A673 (cell line): ENCODE measurements at places on chromosomes 1 and 21.
A peak's percentile ranks its signal among the peaks of the same experiment; 100 is the strongest.

DNA sequence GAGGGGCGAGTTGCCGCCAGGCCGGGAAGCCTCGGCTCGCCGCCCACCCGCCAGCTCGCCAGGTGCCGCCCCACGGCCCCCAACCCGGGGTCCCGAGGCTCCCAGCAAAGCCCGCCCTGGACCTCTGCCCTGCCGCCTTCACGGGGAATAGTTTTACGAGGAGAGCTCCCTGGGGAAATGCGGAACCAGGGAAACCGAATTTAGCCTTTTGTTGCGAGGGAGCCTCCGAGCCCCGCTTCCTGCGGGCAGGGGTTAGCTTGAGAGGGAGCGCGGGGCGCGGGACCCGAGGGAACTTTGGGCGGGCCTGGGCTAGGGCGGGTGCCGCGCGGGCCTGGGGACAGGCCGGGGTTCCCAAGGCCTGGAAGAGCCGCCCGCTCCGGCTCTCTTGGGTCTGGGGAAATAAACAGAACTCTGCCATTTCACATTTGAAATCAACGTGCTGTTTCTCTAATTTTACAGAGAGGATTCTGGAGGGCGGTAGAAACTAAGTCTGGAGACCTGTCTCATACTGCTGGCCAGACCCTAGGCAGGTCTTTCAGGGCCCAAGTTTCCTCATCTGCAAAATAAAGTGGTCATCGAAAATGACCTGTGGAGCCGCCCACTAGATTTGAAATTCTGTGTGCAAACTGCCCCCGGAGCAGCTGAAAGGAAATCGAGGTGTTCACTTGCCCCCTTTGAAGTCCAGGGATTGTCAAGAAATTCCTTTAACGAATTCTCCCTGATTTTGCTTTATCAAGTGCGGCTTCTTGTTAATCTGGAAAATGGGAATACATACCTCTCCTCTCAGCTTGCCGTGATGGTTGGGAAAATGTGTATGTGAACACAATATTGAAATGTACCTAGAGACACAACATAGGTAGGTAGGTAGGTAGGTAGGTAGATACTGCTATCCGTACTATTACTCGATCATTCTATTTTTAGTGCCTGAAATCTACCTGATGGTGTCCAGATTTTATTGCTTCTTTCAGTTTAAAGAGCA, 749 bp upstream of the GLUL start:
- peak; percentile 78 for DNase-seq

- DNase-seq, result no peak
These were observed 123.6 kb downstream of the AJAP1 start for GRCh38 chr1:4778056-4778455.

- DNase-seq, result no peak
These were observed 40.4 kb upstream of the NTNG1 start for GRCh38 chr1:107100331-107100984.

DNA sequence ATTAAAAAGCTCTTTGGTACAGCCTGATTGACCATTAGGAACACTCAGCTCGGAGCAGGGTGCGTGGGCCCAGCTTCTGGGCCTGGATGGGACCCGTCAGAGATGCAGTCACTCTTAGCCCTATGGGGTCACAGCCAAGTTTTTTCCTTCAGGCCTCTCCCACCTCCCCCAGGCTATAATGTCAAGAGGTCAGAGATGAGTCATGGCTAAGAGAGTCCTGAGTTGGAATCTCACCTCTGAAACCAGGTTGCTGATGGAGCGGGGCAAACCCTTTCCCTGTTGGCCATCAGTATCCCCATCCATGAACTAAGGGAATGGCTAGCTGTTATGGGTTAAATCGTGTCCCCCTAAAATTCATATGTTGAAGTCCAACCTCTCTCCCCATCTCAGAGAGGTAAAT, 195.9 kb upstream of the POU3F1 start:
- no peak for DNase-seq

DNA sequence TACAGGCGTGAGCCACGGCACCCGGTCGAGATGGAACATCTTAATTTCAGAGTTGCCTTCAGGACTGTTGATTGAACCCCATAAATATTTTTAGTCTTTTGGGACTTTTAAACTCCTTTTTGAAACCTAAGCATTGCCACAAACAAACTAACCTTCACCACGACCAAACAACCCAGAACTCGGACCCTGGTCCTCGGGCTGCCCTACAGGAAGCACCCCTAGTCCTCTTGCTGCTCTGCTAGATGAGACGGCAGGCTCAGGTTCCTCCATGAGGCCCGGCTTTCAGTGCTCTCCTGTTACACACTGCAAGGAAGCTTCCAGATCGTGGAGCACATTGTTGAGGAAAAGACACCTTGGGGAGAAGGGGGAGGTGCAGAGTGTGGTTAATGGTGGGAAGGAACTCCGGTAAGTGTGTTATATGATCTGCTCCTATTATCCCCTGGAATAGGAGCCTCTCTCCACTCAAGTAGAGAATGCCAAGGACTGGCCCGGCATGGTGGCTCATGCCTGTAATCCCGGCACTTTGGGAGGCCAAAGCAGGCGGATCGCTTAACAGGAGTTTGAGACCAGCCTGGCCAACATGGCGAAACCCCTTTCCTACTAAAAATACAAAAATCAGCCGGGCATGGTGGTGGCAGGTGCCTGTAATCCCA, 5.7 kb downstream of the EPHX1 start:
- no peak for DNase-seq

DNA sequence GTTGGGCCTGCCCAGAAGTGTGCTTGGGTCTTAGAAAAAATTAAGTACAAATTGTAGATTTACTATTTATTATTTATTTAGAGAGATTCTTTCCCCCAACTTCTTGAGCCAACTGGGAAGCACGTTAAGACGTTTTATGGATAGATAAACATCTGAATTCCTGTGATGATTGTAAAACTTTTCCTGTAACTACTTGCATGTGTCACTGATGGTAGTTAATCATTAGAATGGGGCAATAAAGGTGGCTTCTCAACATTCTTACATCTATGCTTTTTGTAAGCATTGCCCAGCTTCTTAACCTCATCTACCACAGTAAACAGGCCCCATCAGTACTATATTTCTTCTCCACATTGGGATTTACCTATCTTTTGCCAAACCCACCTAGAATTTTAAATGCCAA, 559.8 kb downstream of the LMO4 start:
- peak; percentile 17 for DNase-seq

DNA sequence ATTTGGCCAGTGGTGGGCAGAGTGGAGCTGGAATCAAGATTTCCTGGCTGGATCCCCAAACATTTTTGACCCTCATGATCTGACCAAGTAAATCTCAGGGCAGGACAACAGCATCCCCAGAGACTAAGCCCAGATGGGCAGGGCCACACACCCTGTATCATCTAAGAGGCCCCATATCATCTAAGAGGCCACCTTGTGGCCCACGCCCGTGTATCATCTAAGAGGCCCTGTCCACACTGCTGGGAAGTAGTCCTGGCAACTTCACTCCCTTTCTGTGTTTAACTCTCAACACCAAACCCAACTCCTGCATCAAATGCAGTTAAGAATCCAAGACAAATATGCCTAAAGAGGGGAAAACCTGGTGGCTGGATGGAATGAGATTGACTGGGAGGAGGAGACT, 81.6 kb upstream of the SSX2IP start:
- no peak for DNase-seq

GRCh38 chr21:38520511-38520910, 22.2 kb upstream of the ERG start:
- DNase-seq, result no peak

DNA sequence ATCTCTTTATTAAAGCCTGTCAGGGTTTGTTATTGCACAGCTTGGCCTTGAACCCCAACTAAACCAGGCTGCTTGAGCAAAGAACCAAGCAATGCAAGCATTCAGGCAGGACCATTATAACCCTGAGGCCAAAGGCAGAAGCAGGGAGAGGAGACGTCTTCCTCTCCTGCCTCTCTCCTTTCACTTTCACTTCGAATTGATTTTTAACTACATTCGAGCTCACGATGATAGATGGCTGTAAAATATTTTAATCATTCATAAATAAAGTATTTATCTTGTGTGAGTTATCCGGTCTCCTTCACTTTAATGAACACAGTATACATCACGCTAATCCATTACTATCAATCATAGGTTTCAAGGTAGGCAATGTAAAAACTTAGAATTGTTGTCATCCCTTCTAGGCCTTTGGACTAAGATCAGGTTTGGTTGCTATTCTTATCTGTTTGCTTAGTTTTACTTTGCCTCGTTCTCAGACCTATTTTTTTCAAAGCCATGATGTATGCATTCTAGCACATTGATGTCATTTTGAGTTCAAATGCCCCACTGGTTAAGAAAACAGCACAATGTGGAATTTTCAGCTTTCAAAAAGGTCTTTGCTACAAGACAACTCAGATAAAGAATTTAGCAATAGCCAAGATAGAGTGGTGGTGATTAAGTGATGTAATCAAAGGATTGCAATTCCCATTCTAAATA, 480.2 kb upstream of the RUNX1 start:
- DNase-seq, result no peak

DNA sequence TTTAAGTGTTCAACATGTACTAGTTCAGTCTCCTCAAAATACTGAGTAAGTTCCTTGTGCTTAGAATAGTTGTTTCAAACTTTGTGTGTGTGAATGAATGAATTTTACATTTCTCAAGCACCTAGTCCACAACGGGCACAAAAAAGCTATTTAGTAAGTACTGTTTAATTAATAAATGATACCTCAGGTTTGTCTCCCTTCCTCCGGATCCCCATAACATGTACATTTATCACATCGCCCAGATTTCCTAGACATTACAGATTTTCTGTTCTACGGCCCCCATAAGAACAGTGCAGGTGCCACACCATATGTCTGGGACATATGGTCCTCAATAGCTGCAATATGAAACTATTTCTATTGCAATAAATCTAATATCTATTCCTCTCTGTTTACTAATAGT, 1.3 kb upstream of the TTF2 start:
- no peak for DNase-seq

DNA sequence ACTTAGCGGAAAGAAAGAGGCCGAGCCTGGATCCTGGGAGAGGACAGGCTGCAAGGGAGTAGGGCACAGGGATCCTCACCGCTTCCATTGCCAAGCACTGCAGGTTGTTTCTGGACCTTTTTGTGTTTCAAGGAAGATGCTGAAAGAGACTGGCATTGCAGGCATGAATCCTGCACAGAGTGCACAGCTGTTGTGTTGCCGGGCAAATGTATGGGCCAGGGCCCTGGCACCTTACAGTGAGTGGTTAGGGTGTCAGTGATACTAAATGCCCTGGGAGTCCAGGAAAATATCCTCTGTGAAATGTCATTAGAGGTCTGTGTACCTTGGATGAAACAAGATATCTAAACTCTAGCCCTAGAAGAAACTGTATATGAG, 145.5 kb upstream of the FGGY start:
- DNase-seq, result no peak

DNA sequence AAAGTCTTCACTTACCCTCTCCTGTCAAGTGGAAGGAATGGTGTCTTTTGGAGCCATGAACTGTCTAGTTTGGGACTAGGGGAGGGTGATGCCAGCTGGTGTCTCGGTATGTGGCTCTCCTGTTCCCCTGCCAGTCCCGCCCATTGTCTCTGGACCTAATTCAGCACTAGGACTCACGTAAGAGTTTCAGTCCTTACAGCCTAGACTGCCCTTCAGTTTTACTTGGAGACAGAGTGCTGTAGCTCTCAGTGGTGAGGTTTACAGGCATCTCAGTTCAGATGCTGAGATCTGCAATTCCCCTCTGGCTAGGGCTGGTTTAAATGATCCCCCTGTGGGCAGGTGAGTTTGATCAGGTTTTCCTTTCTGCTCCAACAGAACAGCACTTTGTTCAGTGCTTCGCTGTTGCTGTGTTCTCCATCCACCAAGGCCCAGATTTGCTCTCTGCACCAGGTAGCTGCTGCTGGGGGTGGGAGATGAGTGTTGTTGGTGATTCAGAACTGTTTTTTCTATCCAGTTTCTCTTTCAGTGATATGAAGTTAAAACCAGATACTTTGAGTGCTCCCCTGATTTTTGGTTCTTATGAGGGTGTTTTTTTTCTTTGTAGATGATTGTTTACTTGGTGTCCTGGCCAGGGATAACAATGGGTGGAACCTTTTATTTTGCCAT, 198.3 kb upstream of the RNPC3 start:
- no peak for DNase-seq

- DNase-seq, result peak; percentile 84
These were observed 98.5 kb downstream of the ASH1L start for GRCh38 chr1:155463865-155464650.

DNA sequence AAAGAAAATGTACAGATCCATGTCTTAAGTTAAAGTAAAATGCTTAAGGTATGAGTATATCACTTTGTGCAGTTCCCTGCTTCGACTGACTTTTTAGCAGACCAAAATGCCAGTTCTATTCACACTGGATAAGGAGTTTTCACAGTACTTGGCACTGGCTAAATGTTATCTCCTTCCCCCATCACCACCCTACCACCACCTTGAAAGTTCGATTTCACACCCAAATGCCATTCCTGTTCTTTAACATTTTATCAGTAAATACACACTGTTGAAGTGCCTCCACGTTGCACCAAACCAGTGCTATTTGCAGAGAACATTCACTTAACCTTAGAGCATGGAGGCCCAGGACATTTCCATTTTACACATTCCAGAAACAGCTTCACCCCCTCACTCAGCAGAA, 100.0 kb downstream of the URB2 start:
- no peak for DNase-seq

- DNase-seq, result peak; percentile 15
These were observed 11.0 kb upstream of the TNFRSF8 start for GRCh38 chr1:12052008-12052573.

DNA sequence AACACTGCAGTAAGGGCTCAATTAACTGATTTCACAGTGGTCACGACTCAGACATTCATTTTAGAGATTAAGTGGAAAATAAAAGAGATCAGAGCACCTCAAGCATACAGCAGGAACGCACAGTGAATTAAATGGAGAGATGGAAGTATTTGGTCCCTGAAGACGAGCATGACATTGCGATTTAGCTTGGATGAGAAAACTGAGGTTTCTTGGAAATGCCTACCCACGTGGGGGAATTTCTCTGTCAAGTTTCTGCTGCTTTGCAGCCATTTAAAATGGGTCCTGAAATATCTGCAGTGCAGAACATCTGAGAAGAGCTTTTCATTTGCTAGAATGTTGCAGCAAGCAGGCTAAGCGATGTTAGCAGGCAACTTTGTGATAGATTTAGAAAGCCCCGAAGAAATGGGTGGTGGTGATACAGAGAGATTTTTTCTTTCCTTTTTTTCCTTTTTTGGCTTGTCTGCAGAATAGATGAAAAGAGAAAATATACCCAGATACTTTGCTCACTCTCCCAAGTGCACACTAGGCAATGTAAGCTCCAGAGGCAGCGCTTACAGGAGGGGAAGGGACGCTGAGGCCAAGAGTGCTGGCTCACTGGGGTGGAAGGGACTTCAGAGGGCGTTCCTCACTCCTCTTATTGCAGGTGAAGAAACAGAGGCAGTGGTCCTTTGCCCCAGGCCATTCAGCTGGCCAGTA, 258.0 kb downstream of the KCNJ6 start:
- no peak for DNase-seq

DNA sequence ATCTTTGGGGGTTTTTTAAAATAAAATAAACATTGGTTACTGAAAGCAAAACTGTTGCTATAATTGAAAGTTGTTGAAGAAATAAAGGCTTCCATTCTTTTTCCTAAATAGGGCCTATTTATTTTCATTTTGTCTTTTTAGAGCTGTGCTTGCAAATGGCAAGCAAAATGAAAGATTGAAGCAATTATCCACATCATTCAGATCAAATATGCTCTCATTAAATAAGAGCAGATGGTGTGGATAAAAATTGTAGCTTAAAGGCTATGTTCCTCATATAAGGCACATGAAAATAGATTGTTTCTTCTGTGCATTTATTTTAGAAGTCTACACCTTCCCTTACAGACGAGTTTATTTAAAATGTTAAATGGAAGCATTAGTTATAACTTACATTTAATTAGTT, 1317.7 kb downstream of the MRPL39 start:
- DNase-seq, result no peak

GRCh38 chr1:246306415-246307037, 200.6 kb downstream of the SMYD3 start:
- DNase-seq, result peak; percentile 61

GRCh38 chr1:94980582-94981574, 54.0 kb upstream of the CNN3 start:
- no peak for DNase-seq
